Foreskin keratinocyte (primary cell): ENCODE measurements at places on chromosomes 1 and 21. TPM values are rescaled to one million over a fixed set of nuclear protein-coding genes. Genes with fewer than 3 reads are reported as not detected.

The NGF gene
- 0.20 and 2.2 TPM in 2 replicates for total RNA-seq

The UAP1 gene
- 127 and 148 TPM in 2 replicates for total RNA-seq

The CD1B gene
- total RNA-seq, result not detected in 2 replicates

The ADGRL4 gene
- total RNA-seq, result not detected in 2 replicates

The ZNF697 gene
- 6.7 and 7.7 TPM in 2 replicates for total RNA-seq

The PTAFR gene
- total RNA-seq, result 5.9 and 6.7 TPM in 2 replicates

The SMAP2 gene
- 20.4 and 20.9 TPM in 2 replicates for total RNA-seq

The CTNNBIP1 gene
- 136 and 150 TPM in 2 replicates for total RNA-seq

The TMEM51 gene
- total RNA-seq, result 15.4 and 18.1 TPM in 2 replicates

The HSD3B1 gene
- 0.07 TPM in 1 of 2 replicates, not detected in the other for total RNA-seq

The SPATA21 gene
- total RNA-seq, result not detected in 2 replicates

The RBM15 gene
- total RNA-seq, result 25.0 and 25.7 TPM in 2 replicates

The RIPPLY3 gene
- total RNA-seq, result 0.78 and 0.88 TPM in 2 replicates

The FMO2 gene
- not detected in 2 replicates for total RNA-seq

The RPTN gene
- total RNA-seq, result 0.04 and 0.07 TPM in 2 replicates

The SLC44A5 gene
- total RNA-seq, result 0.10 and 1.4 TPM in 2 replicates

The LHX8 gene
- total RNA-seq, result not detected in 2 replicates

The CELA2A gene
- total RNA-seq, result not detected in 2 replicates

The EVA1C gene
- 9.5 and 13.1 TPM in 2 replicates for total RNA-seq

The ANGPTL3 gene
- total RNA-seq, result not detected in 2 replicates

The SETDB1 gene
- 25.4 and 28.3 TPM in 2 replicates for total RNA-seq

The PTPN22 gene
- total RNA-seq, result 0.17 and 0.28 TPM in 2 replicates

The FGR gene
- not detected in 2 replicates for total RNA-seq

The NUAK2 gene
- 15.1 and 21.6 TPM in 2 replicates for total RNA-seq
